Fibroblast of the aortic adventitia (primary cell): ENCODE measurements at places on chromosomes 6 and 20.
A peak's percentile ranks its signal among the peaks of the same experiment; 100 is the strongest.

DNA sequence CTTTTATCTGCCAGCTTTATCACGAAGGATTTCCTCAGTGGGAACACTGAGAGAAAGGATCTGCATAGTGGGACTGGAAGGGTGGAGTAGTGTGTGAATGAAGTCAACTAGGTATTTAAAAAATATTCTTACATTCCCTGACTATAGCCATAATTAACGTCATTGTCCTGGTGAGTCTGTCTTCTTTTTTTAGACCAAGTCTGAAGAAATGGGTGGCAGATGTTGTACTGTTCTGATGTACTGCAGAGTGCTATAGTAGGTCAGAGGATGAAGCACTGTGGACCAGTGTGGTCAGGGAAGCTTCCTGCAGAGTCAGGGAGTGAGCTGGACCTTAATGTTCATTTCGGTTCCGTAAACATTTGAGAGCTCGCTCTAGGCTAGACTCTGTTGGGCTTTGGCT is 11.9 kb downstream of the TULP4 start:
- DNase-seq, result peak; percentile 22

- DNase-seq, result no peak
These were observed 31.6 kb downstream of the DLL1 start for GRCh38 chr6:170259278-170259677.

DNA sequence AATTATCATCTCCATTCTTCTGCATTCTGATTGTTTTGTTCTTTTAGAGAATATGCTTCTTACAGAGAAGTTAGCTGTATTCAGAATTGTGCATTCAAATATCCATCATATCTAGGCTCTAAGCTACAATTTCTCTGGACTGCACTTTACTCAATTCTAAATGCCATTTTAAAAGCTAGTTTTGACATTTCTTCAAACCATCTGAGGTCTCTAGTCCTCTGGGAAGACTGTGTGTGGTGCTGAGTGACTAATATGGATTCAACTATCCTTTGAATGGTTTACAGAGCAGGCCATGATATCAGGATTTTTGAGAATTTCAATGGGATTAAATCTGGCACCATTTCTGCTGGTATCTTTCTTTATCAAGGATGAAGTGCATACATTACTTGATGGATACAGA is 285.7 kb downstream of the BTBD3 start:
- DNase-seq, result no peak

- DNase-seq, result no peak
These were observed 28.5 kb upstream of the ADGRF4 start for GRCh38 chr6:47669684-47670513.

- peak; percentile 15 for DNase-seq
These were observed 71.0 kb downstream of the SOX4 start for GRCh38 chr6:21664314-21665109.

DNA sequence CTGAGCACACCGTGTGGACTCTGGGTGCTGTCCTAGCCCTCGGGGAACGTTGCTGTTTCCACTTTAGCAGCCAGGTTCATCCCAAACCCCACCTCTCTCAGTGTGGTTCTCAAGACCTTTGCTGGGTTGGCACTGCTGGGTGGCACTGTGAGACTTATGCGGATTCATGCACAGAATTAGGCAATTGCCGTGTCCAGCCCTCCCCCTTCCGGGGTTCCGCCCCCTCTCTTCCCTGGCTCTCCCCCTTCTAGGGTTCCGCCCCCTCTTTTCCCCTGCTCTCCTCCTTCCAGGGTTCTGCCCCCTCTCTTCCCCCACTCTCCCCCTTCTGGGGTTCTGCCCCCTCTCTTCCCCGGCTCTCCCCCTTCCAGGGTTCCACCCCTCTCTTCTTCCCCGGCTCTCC is 39.8 kb upstream of the SLCO4A1 start:
- DNase-seq, result no peak

GRCh38 chr6:87277123-87277522 is 45.3 kb upstream of the SMIM8 start:
- DNase-seq, result peak; percentile 10

GRCh38 chr20:16501301-16501700 is 71.9 kb downstream of the KIF16B start:
- peak; percentile 73 for DNase-seq

GRCh38 chr6:73923905-73924485 is 228.0 kb downstream of the CD109 start:
- DNase-seq, result peak; percentile 45

GRCh38 chr6:14431385-14432330 is 314.1 kb downstream of the CD83 start:
- DNase-seq, result no peak
